ENCODE measurements at places on chromosomes 16 and 17. TPM values are rescaled to one million over a fixed set of nuclear protein-coding genes. Genes with fewer than 3 reads are reported as not detected.

DNA sequence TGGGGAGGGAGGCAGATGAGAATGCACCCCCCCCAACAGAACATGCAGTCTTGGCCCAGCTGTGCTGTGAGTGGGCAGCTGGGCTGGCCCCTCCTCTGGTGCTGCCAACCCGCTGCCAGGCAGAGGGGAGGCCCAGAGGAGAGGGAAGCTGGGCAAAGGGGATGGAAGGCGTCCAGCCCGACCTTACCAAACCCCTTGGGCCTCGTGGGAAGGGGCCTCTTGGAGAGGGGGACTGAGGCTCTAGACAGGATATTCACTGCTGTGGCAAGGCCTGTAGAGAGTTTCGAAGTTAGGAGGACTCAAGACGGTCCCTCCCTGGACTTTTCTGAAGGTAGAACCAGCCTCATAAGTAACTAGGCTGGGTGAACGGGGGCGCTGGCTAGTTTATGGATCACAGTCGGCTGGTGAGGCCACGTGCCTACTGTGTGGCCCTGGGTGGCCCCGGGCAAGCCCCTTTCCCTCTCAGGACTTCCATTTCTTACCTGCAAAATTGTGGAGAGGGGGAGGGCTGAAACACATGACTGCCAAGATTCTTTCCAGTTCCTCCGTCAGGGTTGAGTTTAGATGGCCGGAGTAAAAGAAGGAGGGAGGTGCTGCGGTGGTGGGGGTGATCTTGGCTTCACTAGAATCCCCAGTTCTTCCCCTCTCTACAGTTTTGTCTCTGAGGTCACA lies 857 bp upstream of the STAT5A start:
- DNase-seq: no peak

GRCh38 chr17:34451313-34451712 lies 88.3 kb upstream of the CCL1 start:
- DNase-seq: no peak

- peak; percentile 56 for DNase-seq
Observed at GRCh38 chr16:5837007-5837670, 739.5 kb upstream of the EEF2KMT start.

GRCh38 chr16:46974352-46974751 lies 878 bp upstream of the DNAJA2 start:
- DNase-seq: no peak

- DNase-seq: no peak
Observed at GRCh38 chr16:19289811-19290485, 4.4 kb downstream of the CLEC19A start.

Gene LPO
- total RNA-seq: not detected

DNA sequence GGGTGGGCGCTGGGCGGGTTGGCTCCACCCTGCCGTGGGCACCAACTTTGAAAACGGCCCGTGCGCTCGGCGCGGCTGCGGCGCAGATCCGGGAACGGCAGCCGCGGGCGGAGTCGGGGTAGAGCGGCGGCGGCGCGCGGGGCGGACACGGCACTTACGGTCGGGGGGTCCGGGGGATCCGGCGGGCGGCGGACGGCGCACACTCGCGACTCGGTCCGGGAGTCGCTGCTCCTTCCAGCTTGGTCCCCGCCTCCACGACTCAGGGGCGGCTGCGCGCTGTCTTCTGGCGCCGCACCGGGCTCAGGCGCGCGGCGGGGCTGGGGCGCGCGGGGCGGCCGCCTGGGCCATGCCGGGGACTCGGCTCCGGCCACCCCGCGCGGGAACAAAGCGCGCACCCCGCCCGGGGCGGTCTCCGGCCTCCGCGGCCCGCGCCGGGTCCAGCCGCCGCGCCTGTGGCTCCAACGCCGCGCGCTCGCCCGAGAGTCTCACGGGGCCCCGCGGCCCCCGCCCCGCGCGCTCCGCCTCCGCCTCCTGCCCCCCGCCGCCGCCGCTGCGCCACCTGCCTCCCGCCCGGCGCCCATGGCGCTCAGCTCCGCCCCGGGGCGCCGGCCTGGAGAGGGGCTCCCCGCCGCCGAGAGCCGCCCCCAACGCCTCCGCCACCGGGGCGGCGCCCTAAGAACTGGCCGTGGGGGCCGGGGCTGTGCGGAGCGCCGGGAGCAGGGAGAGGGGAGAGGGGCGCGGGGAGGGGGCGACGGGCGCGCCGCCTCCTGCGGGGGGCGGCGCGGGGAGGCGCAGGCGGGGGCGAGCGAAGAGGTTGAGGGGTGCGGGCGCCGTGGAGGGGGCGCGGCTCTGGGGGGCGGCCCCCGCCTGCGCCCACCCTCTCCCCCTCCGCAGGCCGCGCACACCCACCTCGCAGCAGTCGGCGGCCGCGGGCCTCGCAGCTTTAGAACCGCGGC lies 35.9 kb downstream of the CBFA2T3 start:
- no peak for DNase-seq

DNA sequence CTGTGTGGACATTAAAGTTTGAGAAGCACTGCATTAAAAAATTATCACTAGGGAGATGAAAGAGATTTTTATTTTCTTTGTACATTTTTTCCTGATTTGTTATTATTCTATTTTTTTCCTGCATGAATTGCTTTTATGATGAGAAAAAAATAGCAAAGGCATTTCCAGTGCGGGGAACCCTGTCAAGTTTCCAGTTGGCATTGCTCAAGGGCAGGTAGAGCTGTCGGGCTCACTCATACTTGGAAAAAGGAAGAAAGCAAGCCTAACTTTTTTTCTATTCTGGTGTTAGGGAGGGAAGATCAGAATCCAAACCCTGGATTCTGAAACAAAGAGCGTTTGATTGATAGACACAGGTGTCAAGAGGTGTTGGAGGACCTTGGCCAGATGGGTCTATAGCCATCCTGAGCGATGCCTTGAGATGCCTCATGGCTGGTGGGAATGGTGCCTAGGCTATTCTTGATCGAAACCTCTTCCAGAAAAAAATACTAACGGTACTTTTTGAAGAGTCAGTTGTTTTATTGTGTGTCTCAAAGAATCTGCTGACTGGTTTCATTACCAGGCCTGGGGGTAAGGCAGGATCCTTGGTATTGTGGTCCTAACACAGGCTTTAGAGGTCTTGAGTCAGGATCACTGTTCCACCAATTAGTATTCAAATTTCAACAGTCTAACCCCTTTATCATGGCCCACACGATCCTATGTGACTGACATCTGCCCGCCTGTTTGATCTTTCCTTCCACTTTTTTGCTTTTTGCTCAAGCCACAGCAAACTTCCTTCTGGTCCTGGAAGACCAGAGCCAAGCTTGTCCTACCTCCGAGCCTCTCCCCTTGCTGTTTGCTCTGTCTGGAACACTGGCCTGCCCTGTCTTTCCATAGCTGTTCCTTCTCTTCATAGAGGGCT lies 20.1 kb downstream of the SNX29 start:
- no peak for DNase-seq

Data from HT1080 (cell line).